Hematopoietic multipotent progenitor cell treated with erythropoietin and hydrocortisone succinate and interleukin-3 and kit ligand, for 15 days (in vitro differentiated cells): ENCODE measurements at places on chromosomes 16 and 17.

DNA sequence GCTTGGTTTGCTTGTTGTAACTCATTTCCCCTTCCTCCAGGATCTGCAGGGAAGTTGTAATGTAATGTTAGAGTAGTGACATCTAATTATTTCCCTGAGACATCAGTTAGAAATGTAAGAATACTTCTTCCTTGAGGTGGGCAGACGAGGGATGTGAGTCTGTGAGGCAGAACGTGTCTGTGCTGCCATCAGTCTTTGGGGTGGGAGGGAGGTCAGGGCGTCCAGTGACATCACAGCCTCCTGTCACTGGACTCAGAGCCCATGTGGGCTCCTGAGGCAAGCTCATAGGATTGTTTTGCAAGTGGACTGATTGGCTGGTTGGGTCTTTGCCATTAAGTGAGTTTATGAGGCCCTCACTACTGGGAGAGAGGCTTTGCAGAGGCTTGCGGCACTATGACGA, 188.8 kb downstream of the CCDC182 start:
- DNase-seq: no peak

DNA sequence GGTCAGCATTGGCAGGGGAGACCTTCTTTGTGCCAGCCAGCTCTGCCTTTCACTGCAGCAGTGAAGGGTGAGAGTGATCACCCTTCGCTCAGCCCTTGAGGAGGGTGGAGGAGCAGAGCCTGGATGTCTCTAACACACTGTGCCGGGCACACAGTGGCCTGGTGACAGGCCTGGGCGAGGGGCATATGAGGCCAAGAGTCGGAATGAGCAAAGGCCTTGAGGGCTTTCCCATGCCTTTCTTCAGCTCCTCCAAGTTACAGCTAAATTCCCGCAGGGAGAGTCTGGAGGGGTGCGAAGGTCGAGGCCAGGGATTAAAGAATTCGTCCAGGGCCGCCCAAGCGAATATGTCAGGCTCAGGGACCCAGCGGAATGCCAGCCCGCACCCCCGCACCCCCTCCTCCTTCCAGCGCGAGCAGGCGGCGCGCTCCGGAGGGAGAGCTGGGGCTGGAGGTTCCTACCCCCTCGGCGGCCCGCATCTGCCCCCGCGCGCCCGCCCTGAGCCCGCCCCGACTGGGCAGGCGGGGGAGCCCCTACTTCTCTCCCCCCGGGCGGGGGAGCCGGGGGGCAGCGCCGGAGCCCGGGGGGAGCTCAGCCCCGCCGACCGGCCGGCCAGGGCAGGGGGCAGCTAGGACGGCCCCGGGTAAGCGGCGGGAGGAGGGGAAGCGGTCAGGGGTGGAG, at the start of gene RASL10B:
Gene RASL10B, plus strand, starts transcription at position 401 of the 678 bp plus-strand sequence. CDS start 3,546 bp downstream, outside the sequence.
- DNase-seq: no peak

- no peak for DNase-seq
Observed at GRCh38 chr16:51579652-51580360, 428.7 kb upstream of the SALL1 start.

- no peak for DNase-seq
Observed at GRCh38 chr17:36111068-36111490, 7.5 kb downstream of the CCL4 start.

GRCh38 chr16:88960516-88960915, 16.5 kb downstream of the CBFA2T3 start:
- DNase-seq: no peak

DNA sequence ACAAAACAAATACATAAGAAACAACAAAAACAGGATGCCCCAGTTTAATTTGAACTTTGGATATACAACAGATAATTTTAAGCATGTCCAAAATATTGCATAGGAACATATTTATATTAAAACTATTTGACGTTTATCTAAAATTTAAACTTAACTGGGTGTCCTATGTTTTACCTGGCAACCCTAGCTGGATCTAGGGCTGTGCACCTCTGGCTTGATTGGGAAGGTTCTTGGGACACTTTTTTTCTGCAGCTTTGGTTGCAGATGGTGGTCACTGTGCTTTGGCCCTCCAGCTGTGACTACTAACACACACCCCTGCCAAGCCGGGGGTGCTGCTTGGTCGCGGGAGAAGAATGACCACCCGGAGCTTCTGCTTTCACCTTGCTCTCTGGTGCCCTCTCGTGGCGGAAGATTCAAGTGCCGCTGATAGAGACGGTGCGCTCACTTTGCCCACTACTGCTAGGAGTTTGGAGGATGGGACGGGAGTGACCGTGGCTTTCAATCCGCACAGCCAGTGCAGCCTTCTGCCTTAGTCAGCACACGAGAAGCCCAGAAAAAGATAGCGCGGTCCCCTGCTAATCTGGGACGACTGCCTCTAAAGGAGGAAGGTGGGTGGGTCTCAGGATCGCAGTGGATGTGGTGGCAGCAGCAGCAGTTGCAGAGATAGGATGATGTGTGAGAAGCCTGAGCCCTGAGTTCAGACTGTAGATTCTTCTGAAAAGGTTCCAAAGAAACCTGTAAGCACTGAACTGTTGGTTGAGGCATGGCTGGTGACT, 6.7 kb downstream of the SPACA3 start:
- DNase-seq: peak; percentile 78

GRCh38 chr17:9824094-9824493, 1.6 kb upstream of the GLP2R start:
- no peak for DNase-seq

DNA sequence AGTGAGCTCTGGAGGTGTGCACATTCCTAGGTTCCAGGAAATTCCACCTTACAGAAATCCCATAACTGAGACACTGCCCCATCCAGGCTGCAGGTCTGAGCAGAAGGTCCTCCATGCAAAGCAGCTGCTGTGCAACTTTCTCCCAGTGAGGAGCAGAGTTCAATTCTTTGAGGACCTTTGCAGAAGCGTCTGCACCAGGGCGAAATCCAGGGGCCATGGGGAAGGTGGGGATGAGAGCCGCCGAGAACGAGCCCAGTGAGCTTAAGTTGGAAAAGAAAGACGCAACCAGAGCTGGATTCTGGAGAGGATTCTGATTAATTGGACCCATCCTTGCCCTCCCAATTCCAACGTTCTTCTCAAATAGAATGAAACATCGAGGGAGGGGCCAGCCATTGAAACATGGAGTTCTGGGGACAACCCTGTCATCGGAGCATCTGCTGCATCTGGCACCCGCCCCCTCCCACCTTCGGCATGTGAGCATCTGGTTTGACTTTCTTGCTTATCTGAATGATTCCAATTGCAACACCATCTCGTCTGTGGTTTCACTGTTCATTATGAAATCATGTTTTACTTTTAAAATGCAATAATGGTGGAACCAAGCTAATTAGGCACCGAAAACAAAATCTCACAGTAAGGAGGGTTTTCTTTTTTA, 190.6 kb upstream of the FOXF1 start:
- no peak for DNase-seq

DNA sequence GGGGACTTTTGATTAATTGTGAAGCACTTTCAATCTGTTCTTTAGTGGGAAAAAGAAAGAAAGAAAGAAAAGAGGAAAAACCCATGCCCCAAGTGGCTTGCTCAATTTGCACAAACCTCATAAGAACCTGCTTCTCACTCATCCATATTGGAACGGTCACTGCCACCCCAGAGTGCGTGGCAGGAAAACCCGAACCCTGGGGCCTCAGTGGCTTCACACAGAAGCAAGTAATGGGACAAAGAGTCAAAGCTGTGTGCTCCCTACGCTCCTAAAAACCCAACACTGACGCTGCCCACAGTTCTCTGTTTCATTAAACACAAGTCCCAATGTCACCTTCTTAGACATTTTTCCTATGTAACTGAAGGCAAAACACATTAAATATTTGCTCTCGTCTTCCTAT, 1.2 kb downstream of the SLC6A4 start:
- no peak for DNase-seq
